ENCODE measurements at places on chromosomes 1 and 21.
A peak's percentile ranks its signal among the peaks of the same experiment; 100 is the strongest.

GRCh38 chr1:168430321-168430720, 113.5 kb downstream of the XCL2 start:
- no peak for DNase-seq

DNA sequence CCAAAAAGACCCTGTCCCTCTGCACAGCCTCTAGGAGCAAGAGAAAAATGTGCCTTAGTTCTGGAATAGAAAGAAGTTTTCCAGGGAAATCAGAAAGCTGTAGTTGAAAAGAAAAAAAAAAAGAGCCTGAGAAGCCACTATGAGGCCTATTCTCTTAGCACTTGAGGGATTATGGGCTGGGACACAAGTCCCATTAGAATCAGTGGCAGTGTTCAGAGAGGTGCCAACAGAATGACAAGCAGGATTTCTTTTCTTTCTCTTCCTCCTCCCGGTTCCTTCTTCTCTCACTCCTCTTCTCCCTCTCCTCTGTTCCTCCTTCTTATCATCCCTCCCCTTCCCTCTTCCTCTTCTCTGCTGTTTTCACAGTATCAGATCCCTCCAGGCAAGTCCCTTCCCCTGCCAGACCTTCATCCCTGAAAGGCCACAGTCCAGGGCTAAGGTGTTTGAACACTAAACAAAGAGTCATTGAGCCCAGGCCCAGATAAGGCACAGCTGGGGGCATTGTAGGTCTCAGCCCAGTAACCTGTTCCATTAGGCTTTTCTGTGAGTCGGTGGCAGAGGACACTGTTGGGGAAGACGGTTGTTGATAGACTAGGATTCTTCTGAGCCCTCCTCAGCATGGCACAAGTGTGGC, 64.7 kb upstream of the LPGAT1 start:
- DNase-seq, result no peak

DNA sequence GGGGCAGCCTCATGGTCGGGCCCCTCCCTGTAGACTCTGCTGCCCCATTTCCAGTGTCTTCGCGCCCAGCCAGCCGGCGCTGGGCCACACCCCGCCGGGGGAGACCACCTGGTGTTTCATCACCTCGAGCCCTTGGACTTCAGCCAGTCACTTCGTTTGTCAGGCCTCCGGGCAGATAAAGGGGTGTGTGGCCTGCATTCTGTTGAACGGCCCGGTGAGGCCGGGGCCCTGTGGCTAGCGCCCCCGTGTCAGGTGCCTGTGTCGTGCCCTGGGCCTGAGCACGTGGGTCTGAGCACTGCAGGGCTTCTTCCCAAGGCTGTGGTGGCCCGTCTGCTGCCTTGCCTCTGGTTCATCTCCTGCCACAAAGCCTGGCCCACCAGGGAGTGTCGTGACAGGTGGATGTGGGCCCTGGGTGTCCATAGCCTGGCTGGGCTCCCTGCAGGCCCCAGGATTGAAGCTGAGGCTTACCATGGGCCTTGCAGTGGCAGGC, 65.2 kb upstream of the DIP2A start:
- no peak for DNase-seq

DNA sequence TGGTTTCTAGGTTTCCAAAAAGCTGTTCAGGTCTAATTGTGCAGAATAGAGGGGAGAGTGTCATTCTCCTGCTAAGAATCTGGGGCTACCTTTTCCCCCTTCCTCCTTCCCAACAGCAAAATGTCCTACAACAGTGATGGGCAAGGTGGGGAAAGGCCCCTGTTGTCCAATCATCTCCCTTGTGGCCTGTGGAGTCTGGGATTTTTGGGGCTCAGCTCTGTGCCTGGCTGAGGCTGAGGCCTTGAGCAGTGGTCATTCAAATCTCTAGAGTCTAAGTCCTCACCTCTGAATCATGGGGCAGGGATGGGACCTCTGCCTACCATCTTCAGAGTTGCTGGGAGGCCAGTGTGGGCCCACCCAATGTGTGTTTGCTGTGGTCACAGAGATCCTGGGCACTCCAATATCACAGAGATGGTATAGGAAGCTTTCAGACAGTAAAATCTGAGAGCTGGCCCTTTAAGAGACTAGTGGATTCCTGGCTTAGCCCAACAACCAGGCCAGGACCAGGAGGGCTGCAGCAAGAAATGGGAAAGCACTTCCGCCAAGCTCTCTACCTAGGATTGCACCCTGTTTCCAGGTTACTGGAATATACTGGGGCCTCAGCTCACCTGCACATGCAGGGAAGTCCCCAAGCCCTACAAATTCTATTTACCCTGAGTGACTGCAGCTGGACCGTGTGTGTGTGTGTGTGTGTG, 28.5 kb upstream of the TENT5C start:
- no peak for DNase-seq

GRCh38 chr1:78587211-78587610, 33.0 kb upstream of the IFI44L start:
- DNase-seq, result no peak

DNA sequence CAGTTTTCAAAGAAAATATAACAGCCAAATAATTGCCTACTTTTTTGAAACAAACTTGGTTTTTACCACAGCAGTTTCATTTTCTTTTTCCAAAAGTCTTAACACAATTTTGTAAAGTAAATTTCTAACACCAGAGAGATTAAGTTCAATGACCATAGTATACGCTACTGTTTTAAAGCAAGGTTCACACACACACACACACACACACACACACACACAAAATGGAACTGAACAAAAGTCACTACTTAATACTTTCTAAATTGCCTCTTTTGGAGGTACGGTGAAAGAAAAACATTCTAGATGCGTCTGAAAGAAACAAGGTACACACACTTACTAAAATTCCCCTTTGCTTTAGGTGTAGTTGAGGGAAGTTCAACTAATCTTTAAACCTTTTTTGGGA, 30.1 kb downstream of the C21orf91 start:
- no peak for DNase-seq

DNA sequence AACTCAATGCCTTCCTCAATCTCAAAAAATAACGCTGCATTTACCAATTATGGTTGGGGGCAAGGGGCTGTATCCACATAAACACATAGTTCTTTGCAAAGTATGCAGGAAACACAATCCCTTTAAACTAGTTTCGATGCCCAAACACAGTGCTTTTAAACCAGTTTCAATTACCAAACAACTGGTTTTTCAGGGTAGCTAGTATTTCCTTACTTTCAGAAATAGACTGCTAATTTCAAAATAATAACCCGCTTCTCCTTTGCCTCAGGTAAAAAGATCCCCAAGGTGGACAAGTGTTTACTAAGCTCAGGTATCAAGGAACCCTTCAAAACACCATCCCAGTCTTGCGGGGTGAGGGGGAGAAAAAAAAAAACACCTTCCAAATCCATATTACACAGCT, 2.8 kb downstream of the SIPA1L2 start:
- no peak for DNase-seq

GRCh38 chr1:28087614-28088167, 719 bp downstream of the EYA3 start:
- peak; percentile 36 for DNase-seq

- DNase-seq, result no peak
Measured at GRCh38 chr1:22556391-22557104, 6.7 kb upstream of the EPHA8 start.

DNA sequence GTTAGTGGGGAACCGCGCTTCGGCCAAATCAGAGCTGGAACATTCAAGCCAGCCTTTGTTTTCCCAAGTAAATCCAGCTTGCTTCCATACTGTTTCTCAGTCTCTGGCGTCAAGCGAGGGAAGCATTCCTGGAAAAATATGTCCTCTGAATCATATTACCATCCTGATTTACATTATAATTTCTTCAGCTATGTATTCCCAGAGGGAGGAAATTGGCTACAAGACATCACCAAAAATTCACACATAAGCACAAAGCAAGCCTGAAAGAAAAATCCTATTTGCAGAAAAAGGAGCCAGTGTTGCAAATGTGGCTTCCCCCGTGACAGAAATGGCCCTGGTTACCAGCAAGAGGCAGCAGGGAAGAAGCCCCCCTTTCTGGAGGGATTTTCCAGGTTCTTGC, 233.3 kb downstream of the KCNJ6 start:
- DNase-seq, result no peak

- no peak for DNase-seq
Measured at GRCh38 chr1:178571807-178572206, 58.9 kb downstream of the TEX35 start.

GRCh38 chr21:27534206-27534605, 567.3 kb upstream of the ADAMTS5 start:
- DNase-seq, result no peak

GRCh38 chr21:21436012-21436534, 437.9 kb downstream of the NCAM2 start:
- DNase-seq, result peak; percentile 50

DNA sequence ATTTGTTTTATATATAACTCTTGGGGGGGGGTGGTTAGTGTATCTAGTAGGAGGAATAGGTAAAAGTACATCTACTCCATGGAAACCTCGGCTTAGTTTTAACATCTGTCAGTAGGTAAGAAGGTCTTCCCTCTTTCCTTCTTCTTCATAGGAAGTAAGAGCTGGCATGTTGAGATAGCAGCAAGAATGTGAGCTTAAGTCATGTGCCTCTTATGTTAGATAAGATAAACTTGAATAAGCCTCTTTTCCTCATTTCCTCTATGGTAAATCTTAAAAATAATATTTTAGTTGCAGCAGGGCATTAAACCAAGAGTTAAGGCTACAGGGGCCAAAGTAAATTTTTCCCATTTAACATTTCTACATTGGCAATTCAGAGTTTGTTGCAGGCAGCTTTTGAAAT, 100.4 kb downstream of the MAP3K21 start:
- DNase-seq, result no peak

GRCh38 chr1:193762236-193762635, 575.8 kb upstream of the B3GALT2 start:
- DNase-seq, result no peak

DNA sequence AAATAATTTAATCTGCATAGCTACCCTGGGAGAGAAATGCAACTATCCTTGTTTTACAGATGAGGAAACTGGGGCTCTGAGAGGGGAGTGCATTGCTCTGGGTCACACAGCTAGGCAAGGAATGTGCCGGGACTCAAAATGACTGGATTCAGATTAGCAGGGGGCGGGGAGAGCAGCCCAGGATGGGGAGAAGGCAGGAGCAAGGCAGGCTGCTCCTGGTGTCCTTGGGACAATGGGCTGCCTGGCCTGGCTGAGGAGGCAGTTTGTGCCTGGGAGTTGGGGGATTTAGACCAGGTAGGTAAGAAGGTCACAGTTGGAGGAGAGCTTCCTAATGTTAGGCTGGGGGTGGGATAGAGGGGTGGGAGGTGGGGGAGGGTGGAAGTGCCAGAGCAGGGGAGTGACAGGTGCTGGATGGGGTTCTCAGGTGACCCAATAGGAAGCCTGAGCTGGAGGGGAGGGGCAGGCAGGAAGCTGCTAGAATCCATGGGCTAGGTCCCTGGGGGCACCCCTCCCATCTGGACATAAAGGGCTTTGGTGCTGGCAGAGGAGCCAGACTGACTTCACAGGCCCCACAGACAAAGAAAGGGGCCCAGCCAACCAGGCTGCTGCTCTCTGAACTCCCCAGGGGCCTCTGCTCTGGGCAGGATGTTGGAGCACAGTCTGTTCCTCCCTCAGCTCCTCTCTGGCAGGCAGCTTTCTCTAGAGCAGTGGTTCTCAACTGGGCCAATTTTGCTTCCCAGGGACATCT, 29.0 kb downstream of the TRIM62 start:
- no peak for DNase-seq

- DNase-seq, result peak; percentile 54
Measured at GRCh38 chr1:161439280-161440232, 65.7 kb upstream of the FCGR2A start.

- DNase-seq, result peak; percentile 31
Measured at GRCh38 chr21:35882791-35883240, 177.5 kb downstream of the SETD4 start.

DNA sequence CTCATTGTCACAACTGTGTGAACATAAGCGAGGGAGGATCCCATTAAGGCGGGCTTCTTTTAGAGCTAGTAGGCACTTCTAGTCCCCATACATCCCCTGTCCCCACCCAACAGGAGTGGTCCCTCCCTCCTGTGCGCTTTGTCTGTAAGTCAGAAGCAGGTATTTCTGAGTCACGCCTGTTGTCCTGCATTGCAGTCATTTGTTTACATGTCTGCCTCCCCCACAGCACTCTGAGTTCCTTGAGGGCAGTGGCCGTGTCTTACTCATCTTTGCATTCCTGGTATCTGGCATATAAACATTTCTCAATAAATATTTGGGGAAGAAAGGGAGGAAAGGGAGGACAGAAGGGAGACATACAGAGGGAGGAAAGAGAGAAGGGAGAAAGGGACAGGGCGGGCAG, 40.3 kb downstream of the PLEKHA6 start:
- peak; percentile 96 for DNase-seq

- DNase-seq, result no peak
Measured at GRCh38 chr21:43663033-43663432, 3.7 kb downstream of the RRP1B start.

DNA sequence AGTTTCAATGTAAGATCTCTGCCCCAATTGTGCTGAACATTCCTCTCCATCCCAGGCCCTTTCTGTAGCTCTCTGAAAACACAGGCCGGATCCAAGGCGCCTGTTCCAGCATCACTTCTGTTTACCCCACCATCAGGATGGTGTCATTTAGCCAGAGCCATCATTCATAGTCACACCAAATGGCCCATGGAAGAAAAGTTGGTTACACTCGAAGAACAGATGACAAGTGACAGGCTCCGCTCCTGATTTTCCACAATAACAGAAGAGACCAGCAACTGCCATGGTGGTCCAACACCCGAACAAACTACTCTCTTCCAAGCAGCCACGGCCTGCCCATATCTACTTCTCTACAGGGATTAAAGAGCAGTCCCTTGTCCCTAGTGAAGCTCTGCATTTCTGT, 59.9 kb upstream of the PROX1 start:
- no peak for DNase-seq

- peak; percentile 60 for DNase-seq
Measured at GRCh38 chr1:84972377-84972987, 24.4 kb downstream of the MCOLN2 start.

GRCh38 chr1:246246430-246246829, 260.6 kb downstream of the SMYD3 start:
- DNase-seq, result no peak

DNA sequence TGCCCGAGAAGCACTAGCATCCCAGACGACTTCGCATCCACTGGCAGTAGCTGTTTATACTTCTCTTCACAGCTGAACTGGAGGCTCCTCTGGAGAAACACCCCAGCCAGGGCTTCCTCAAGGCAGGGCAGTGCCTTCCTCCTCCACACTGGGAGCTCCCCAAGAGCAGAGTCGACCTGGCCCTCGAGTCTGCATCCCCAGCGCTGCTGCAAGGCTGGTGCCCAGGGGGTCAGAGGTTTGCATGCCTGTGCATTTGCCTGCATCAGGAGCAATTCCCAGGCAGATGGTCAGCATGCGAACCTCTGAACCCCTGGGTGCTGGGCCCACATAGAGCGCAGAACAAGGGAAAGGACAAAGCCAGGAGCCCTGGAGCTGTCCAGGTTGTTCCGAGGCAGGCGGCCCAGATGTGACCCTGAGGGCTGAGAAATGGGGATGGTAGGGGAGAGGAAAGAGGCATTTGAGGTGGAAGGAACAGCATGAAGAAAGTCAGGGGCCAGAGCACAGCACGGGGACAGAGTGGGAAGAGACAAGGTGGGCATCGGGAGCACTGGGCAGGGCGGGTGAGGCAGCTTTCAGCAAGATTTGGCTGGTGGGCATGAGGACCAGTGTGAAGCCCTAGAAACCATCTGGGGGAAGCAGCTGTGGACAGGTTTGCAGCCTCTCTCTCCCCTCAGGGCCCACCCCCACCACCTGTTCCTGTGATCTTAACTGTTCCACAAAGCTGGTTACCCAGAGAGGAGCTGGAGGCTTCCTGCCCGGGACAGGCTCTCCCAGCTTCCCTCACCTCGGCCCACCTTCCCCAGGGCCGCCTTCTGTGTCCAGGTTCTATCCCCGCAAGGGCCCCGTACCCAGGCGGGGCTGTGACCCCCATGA, 6.4 kb upstream of the S100A8 start:
- DNase-seq, result no peak

Measured in iris pigment epithelial cell (primary cell).